ENCODE measurements at places on chromosomes 11 and 22. TPM values are rescaled to one million over a fixed set of nuclear protein-coding genes. Genes with fewer than 3 reads are reported as not detected.

DNA sequence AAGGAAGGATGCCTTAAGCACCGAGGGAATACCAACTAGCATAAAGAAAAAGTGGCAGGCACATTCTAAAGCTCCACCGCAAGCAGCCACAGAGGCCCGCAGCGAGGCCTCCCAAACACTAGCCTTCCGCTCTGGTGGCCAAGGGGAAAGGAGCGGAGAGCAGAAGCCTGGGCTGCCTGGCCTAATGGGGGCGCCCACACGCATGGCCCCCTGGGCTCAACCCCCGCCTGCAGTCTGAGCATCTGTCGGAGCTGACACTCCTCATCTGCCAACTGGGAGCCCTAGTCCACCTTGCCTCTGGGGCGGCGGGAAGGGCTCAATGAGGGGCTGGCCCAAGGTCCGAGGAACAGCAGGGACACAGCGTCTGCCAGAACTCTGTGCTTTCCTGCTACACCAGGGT, 50.1 kb upstream of the WNT11 start:
- DNase-seq: no peak

DNA sequence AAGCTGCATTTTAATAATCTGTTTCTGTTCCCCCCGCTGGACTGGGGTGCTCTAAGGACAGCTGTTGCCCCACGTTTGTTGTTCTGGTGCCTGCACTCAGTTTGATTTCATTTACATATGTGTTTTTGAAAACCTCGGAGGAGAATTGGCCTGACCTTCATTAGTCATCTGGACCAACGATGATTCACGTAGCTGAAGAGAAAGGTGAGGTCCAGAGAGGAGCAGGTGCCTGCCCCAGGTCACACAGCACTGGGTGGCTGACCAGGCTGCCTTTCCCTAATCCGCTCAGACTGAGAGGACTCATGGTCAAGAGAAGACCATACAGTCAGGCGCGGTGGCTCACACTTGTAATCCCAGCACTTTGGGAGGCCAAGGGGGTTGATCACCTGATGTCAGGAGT, 3.8 kb downstream of the CSDC2 start:
- DNase-seq: no peak

DNA sequence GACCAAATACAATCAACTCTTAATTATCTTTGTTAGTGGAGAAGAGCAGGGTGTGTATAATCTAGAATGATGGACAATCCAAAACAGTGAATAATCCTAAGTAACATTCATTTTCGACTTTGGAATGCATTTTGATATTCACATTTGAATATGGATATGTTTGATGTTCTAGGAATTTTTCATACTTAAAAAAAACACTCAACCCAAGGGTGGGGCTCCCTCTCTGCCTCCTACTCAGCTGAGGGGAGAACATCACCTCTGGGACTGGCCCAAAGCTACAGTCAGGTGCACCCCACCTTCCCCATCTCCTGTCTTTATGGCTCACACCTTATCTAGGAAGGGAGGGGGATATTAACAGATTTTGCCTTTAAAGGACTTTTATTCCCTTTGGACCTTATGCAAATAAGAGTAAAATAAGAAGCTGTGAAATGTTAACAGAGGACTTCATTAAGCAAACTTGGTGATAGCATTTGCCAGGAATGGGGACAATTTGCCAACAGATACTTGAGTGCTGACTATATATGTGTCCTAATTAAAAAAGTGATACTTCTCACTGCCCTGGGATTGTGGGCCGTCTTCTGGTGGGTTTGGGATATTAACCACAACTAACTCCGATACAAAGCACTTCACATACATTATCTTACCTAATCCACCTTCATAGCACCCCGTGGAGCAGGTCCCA, 187.0 kb downstream of the ST3GAL4 start:
- DNase-seq: no peak

GRCh38 chr11:104547996-104548661, 350.1 kb downstream of the CASP12 start:
- DNase-seq: no peak

Gene KCNJ1
- not detected for total RNA-seq
